ENCODE measurements at places on chromosomes 16 and 17. TPM values are rescaled to one million over a fixed set of nuclear protein-coding genes. Genes with fewer than 3 reads are reported as not detected.

The HOXB9 gene
- total RNA-seq, result 10.6 TPM

The NAE1 gene
- total RNA-seq, result 67.7 TPM

The KRT9 gene
- total RNA-seq, result not detected

The SLC38A8 gene
- not detected for total RNA-seq

The DPEP2 gene
- total RNA-seq, result not detected

The ZNF624 gene
- 2.1 TPM for total RNA-seq

The LGALS9B gene
- not detected for total RNA-seq

The CTRB2 gene
- not detected for total RNA-seq

The CCL2 gene
- 184 TPM for total RNA-seq

The RNF227 gene
- total RNA-seq, result 9.3 TPM

The CMTM4 gene
- total RNA-seq, result 3.4 TPM

The RSAD1 gene
- total RNA-seq, result 21.8 TPM

The CPNE7 gene
- 48.7 TPM for total RNA-seq

The RAMP2 gene
- total RNA-seq, result 14.4 TPM

The MFAP4 gene
- not detected for total RNA-seq

The EVPLL gene
- not detected for total RNA-seq

The UBN1 gene
- 32.9 TPM for total RNA-seq

The MYL11 gene
- not detected for total RNA-seq

The DNASE1L2 gene
- total RNA-seq, result not detected

The FMNL1 gene
- total RNA-seq, result 1.5 TPM

The TCAP gene
- total RNA-seq, result not detected

The CFAP119 gene
- 1.3 TPM for total RNA-seq

The HDAC5 gene
- total RNA-seq, result 39.0 TPM

The TBC1D3B gene
- total RNA-seq, result 3.2 TPM

The STX1B gene
- total RNA-seq, result 0.93 TPM

The OTOA gene
- not detected for total RNA-seq

The RMI2 gene
- 13.1 TPM for total RNA-seq

The CDRT15 gene
- not detected for total RNA-seq

The NPTX1 gene
- total RNA-seq, result 0.15 TPM

The HAS3 gene
- total RNA-seq, result 0.15 TPM

The MYL4 gene
- 2.6 TPM for total RNA-seq

The GINS2 gene
- total RNA-seq, result 20.5 TPM

The ASGR1 gene
- total RNA-seq, result 4.1 TPM

The ABCA6 gene
- total RNA-seq, result 2.3 TPM

The STX4 gene
- total RNA-seq, result 32.6 TPM

The P2RX1 gene
- total RNA-seq, result not detected

The HOXB1 gene
- not detected for total RNA-seq

The BEAN1 gene
- total RNA-seq, result not detected

The CTRL gene
- 0.84 TPM for total RNA-seq

The ZFP3 gene
- 0.94 TPM for total RNA-seq

Measured in mammary microvascular endothelial cell (primary cell).